Colonic mucosa (tissue), 4 donors: ENCODE measurements at places on chromosomes 7 and 10. TPM values are rescaled to one million over a fixed set of nuclear protein-coding genes. Genes with fewer than 3 reads are reported as not detected.

Gene PAX4
- total RNA-seq = 0.88 TPM

DNA sequence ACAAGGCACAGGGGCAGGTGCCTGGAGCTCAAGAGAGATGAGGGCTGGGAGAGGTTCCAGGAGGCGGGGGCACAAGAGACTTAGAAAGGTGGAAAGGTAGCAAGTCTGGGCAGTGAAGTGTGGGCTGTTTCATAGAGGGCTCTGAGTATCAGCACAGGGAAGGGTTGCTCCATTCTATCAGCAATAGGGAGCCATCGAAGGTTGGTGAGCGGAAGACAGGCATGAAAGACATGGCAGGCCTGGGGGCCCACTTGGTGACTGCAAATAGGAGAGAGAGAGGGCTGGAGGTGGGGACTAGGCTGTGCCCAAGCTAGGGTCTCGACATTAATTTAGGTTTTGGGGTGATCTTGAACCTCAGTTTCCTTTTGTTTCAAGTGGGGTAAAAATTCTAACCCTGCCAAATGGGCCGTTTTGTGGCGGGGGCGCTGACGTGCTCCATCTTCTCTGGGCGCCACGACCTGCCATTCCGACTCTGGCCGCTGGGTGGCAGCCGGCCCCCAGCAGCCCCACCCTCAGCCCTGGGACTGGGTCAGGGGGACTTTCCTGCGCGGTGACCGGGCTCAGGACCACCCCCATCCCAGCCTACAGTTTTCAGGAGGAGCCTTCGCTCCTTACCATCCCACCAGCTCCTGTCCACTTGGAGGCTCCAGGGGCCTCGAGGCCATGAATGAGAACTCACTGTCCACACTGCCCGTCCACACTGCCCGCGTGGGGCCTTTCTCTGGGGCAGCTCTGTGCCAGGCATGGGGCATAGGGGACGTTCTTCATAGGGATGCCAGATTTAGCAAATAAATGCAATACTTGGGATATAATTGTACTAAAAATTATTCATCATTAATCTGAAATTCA lies 37.2 kb upstream of the PCBD1 start:
- DNase-seq = peak; percentile 32

Gene COL28A1
- 3.5 TPM for total RNA-seq

DNA sequence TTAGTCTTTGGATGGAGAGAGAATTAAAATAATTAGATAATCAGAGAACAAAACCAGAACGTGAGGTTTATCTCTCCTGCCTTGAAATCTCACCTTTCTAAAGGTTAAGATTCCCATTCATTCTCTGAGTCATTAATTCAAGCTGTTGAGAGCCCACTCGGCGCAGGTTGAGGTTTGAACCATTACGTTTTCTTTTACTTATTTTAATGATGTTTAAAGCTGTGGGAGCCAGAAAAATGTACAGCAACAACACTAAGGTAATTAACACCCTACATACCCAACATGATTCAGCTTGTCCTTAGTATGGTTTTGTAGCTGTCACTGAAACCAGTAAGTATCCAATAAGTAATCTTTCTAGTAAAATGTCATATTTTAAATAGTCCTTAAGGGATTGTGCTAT lies 153.0 kb upstream of the ANK3 start:
- no peak for DNase-seq

GRCh38 chr7:2381881-2382509 lies 21.4 kb upstream of the CHST12 start:
- DNase-seq = no peak

Gene NKX2-3
- total RNA-seq = 7.9 TPM

DNA sequence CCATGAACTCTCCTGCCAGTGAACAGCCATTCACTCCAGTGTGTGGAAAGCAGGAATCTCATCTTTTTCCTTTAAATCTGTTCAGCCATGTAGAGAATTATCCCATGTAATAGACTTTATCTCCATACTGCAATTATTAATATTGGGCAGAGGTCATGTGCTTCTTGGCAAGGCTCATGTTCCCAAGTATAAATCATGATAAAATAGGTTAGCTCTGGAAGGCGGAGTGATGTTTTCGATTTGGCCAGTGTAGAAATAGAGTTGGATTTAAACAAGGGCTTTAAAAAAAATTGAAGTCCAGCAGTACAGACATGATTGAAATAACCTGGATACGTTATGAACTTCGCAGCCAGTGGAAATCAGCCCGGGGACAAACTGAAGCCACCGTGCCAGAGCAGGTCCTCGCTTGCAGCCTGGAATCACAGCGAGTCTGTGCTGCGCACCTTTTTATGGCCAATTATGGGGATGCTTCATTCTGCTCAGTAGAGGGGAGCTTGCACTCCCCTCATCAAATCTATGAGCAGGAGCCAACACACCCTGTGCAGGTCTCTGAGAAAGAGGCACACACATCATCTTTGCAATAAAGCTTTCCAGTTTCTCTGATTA lies 654.0 kb upstream of the MKI67 start:
- DNase-seq = no peak

- DNase-seq = peak; percentile 8
These were observed 67.5 kb upstream of the IGFBP3 start for GRCh38 chr7:45988405-45989057.

Gene CNTNAP2
- 8.5 TPM for total RNA-seq

DNA sequence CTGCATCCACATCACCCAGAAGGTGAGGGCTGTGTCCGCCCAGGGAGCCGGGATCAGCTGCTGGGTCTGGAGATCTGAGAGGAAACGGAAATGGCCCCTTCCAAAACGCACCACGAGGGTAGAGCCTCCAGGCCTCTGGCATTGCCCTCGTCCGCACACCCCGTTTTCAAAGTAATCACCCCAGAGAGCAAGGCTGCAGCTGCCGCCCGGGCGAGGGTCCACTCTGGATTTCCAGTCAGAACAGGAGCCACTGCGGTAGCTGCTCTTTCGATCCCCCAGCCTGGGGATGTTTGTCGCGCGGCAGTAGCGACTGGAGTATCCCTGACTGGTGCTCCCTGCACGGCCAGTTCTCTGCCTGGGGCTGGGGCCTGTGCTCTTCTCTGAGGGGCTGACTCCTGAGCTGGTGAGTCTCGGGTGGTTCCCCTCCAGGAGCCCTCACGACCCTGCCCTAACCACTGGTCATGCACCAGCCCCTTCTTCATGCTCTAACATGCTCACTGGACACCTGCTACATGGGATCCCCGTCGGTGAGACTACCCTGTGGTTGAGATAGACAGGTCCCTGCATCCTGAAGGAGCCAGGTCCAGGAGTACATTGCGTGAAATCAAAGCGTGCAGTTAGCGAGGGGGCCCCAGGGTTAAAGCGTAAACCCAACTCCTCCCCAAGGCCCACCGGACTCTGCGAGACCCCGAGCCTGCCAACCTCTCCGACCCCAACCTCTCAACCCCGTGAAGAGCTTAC lies 99.2 kb downstream of the FOXL3 start:
- DNase-seq = peak; percentile 12

GRCh38 chr7:55140221-55140940 lies 121.6 kb downstream of the EGFR start:
- DNase-seq = no peak

Gene MSS51
- 1.4 TPM for total RNA-seq

DNA sequence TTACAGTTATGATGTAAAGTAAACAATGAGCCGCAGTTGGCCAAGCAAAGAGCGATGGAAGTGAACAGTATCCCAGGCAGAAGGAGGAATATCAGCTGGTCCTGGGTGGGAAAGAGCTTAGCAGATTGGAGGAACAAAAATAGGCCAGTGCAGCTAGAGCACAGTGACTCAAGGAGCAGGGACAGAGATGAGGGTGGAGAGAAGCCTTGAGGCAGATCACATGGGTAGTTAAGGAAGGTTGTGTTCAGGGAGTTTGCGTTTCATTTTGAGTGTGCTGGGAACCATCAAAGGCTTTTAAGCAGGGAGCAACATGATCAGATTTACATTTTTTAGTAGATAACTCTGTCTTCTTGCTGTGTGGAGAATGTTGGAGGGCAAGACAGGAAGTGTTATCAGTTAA lies 113.6 kb downstream of the OAT start:
- no peak for DNase-seq

- no peak for DNase-seq
These were observed 49.1 kb downstream of the APBB1IP start for GRCh38 chr10:26486990-26487850.

GRCh38 chr7:101465131-101465530 lies 102.5 kb downstream of the COL26A1 start:
- DNase-seq = no peak

Gene C7orf33
- total RNA-seq = not detected

Gene CD36
- 8.7 TPM for total RNA-seq

DNA sequence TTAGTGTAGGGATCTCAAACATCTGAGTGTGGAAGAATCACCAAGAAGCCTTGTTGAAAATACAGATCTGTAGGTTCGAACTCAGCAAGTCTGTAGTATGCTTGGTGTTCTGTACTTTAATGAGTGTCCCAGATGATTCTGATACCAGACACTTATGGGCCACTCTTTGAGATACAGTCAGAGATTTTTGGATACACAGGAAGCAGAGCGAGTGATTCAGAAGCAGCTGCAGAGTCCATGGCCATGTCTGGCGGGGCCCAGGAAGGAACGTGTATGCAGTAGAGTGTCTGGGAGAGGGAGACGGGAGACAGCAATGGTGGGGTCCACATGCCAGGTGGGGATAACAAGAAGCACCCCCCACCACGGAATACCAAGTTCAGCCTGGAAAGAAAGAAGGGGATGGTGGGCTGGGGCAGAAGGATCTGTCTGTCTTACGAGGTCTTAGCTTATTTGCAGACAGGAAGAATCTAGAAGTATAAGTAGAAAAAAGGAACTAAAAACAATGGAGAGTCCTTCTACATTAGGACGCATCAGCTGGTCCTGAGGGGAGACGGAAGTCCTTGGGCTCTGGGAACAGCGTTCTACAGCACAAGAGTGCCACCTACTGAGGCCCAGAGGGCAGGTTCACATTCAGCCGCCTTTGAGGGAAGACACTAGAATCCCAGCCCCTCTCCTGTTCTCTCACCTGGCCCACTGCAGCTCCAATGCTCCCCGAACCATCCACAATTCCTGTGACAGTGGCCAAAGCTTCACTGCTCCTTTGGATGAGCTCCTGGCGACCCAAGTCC lies 55.4 kb downstream of the SLC37A3 start:
- DNase-seq = peak; percentile 49

DNA sequence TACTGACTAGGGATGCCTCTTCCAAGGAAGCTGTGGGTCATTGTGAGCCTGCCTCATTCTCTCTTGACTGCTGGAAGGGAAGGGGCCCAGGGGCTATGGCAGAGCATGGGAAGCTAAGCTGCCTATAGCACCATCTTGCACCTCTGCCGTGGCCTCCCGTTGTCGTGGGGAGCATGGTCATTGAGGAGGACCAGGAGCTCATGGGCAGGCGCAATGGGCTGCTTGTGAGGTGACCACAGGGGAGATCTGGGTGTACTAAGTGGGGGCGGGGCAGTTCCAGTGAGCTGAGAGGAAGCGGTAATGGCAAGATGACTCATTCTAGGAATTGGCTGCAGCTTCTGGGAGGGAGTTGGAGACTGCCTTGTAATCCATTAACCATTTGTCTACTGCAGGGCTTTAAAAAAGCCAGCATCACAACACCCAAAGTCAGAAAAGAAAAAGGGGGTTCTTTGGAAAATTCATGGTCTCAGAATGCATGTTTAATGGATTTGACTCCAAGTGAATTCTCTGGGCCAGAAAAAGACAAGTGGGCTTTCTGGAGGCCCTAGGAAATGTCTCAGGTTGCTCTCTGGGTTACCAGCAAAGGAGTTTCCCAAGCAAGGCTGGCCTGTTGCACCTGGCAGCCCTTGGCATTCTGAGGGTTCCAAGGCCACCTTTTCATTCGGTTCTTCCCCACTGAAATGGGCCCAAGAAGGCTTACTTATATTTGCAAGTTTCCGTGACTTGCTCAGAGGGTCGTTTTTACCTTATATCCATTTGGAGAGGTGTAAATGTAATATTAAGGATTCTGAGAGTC lies 3.6 kb downstream of the DUSP5 start:
- DNase-seq = peak; percentile 90

DNA sequence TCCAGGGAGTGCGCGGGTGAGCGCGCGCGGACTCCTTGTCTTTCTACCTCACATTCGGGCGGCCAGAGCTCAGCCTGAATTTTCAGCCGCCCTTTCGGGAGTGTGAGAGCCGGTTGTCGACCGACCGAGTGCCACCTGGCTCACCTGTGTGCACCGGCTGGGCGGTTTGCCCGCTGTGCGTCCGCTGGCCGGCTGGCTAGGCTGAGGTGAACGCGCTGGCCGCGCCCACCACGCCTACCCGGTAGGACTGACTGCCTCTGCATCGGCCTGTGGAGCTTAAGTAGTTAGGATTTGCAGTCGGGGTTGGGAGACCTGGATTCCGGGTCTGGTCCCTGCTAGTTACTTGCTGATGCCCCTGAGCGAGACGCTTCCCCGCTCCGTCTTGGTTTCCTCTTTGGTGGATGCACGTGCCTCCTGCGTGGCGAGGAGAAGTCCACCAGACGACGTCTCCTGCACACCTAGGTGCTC lies 553 bp downstream of the TSPAN15 start:
- DNase-seq = peak; percentile 81

DNA sequence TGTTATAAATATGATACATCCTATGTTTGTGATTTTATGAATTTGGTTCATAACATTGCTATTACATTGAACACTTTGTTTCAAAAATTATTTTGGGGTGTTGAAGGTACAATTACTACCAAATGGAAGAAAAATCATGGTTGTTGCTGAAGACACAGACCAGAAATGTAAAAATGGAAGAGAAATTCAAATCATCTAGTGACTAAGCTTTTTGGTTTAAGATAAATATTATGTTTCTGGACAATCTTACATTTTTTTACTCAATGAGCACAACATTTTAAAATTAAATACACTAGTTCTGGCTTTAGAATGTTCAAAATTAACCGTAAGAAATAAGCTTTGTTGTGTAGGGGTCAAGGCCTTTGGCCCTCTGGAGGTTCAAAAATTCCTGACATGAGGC lies 82.7 kb downstream of the GNAT3 start:
- no peak for DNase-seq

- no peak for DNase-seq
These were observed 1506.2 kb upstream of the LRRTM3 start for GRCh38 chr10:65419629-65420028.

DNA sequence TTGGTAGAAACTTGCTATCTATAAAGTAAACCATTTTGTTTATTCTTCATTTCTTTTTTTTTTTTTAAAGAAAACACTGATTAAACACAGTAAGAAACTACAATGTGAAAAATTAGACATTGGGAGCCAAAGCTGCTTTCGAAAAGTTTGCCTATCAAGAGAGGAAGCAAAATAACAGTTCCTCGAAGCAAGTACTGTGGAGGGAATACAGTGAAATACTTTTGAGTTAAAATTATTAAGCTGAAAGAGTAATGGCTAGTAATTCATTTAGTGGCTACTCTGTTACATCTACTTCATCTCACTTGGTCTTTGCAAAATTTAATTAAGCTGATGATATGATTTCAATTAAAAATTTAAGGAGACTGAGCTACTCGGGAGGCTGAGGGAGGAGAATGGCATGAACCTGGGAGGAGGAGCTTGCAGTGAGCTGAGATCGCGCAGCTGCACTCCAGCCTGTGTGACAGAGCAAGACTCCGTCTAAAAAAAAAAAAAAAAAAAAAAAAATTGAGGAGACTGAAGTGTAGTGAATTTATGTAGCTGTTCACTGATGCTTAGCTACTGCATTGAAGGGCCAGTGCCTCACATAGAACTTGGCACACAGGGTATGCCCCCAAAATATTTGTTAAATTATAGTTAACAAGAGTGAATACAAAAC lies 982.1 kb upstream of the MBL2 start:
- DNase-seq = no peak

GRCh38 chr7:28609608-28610007 lies 197.3 kb downstream of the CREB5 start:
- no peak for DNase-seq

- DNase-seq = no peak
These were observed 35.9 kb downstream of the DENND2A start for GRCh38 chr7:140604760-140605159.

GRCh38 chr7:50396856-50397255 lies 53.3 kb downstream of the FIGNL1 start:
- no peak for DNase-seq
